ENCODE measurements at places on chromosomes 3 and 15.

- no peak for DNase-seq
These were observed 41.6 kb upstream of the GALNT15 start for GRCh38 chr3:16132928-16133327.

DNA sequence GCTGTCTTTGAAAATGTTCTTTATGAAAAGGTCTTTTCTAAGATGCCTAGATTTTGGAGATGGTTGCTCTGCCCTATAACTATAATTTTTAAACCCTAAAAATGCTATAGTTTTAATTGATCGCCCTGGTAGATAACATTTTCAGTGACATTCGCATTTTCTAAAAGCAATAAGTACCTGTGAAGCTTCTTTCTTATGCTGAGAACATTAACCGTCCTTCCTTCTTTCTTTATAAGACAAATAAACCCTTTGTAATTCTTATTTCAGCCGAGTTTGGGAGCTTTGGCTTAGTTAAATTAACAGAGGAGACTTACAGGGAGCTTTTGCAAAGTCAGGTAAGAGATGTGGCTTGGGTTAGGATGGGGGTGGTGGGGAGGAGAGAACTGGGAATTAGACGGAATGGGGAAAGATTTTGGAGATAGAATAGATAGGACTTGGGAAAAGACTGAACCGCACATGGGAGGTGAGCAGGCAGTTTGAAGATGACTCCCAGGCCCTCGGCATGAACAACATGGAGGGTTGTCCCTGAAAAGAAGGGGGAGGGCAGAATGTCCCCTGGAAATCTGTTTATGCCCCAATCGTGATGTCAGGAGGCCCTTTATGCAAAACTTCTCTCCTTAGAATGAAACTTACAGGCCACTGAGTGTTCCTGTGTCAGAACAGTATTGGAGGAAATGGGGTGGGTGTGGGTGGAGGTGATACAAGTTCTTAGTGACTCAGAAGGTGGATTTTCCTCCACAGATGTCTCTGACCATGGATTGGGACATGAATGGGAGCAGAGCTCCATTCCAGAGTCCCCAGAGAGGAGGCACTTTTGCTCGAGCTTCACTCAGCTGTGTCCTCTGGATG is 76.2 kb upstream of the LARS2 start:
- DNase-seq, result no peak

DNA sequence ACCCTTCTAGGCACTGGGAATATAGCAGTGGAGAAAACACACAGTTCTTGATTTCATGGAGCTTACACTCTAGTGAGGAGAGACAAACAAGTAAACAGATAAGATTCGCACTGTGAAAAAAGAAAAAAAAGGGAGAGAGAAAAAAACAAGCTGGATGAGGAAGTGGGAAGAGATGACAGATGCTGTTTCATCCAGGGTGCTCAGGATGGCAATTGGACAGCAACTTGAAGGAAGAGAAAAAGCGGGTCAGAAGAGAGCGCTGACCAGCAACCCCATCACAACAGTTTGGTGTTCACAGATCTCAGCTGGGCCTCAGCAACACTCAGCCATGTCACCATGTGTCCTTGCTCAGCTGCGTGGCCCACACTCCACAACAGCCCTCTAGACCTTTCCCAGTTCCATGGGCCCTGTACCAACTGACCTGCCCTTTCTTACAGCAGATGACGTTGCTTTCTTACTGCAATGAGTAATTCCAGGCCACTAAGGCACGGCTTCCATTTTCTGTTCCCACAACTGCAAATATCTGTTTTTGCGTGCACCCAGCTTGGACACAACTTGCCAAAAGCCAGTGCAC is 230.8 kb downstream of the MEX3B start:
- no peak for DNase-seq

- DNase-seq, result no peak
These were observed 52.4 kb downstream of the LHFPL4 start for GRCh38 chr3:9501226-9501625.

DNA sequence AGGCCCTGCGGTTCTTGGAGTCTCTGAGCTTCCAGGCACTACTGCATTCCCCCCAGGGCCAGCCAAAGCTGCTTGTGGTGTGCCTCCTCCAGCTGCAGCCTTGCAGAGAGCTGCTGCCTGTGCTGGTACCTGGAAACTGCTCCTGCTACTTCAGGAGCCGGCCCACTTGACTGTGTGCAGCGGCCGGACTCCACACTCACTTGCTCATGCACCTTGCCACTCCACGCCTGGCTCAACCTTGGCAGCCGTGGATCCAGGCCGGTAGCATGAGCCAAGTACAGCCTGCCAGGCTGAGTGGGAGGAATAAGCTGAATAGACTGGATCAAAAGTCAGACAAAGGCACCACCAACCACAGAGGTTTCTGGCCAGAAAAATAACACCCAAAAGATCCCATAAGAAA is 169.7 kb downstream of the TJP1 start:
- DNase-seq, result no peak

DNA sequence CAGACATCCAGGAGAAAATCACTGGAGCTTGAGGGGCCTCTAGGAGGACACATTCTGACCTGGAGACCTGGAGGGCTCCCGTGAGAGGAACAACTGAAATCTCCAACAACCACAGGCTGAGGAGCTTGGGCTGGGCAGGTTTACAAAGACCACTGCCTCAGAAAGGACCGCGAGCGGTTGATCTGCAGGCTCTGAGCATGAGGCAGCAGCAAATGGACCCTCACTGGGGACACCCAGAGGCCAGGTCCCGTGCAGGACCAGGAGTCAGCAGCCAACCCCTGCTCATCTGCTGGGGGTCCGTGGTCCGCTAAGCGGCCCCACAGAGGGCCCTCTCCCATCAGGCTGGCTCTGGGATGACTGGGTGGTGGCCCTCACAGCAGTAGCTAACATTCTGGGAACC is 10.5 kb upstream of the EPHB3 start:
- no peak for DNase-seq

GRCh38 chr3:163929069-163929652 is 1149.1 kb downstream of the SI start:
- DNase-seq, result no peak

DNA sequence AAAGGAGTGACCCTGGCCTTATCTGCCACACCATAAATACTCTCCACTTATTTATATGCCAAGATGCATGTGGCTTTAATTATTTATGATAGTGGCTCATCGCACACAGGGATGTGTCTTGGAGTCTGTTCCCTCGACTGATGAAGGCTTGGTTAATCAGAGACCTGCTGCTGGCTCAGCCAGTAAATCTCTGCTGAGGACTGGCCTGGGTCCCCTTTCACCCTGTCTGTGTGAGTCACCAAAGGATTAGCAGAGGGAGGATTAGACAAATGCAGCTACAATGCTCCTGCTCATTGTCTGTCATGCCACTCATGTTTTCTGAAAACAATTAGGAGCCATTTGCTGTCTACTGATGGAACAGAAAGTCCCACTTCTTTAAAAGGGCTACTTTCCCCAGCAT is 226.8 kb downstream of the NTRK3 start:
- no peak for DNase-seq

GRCh38 chr15:67120839-67121643 is 55.6 kb downstream of the SMAD3 start:
- DNase-seq, result no peak

- DNase-seq, result no peak
These were observed 302.6 kb upstream of the TBL1XR1 start for GRCh38 chr3:177499779-177500423.

GRCh38 chr3:23548706-23549105 is 257.0 kb upstream of the UBE2E1 start:
- no peak for DNase-seq

DNA sequence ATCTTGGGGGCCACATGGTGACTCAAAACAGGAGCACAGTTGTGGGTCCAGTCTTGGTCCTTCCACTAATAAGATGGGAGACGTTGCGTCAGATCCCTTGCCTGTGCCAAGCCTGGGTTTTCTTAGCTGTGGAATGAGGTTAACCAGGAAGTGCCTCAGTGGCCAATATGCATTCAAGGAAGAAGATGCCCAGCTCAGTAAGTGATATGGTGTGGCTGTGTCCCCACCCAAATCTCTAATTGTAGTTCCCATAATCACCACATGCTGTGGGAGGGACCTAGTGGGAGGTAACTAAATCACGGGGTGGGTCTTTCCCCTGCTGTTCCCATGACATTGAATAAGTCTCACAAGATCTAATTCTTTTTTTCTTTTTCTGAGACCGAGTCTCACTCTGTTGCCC is 6.4 kb downstream of the ALG1L2 start:
- no peak for DNase-seq

- DNase-seq, result peak; percentile 74
These were observed 6.6 kb upstream of the RAB11A start for GRCh38 chr15:65862682-65863081.

DNA sequence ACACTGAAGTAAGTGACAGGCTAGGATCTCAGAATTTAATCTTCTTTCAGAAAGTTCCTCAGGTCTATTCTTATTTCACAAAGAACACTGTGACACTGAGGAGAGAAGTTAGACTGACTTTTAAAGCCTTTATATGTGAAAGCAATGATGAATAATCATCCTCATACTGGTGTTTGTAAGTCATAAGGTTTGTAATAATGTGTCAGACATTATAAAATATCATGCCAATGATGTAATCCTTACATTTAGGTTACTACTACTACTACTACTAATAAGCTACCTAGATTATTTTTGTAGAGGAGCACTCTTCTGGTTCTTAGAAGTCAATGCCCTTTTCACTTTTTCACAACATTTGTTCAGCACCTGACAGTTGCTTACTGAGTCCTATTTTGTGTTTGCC is 33.4 kb downstream of the FANCD2OS start:
- DNase-seq, result no peak

- DNase-seq, result no peak
These were observed 76.8 kb upstream of the C15orf61 start for GRCh38 chr15:67444100-67444499.

GRCh38 chr15:33242165-33242564 is 47.7 kb upstream of the FMN1 start:
- no peak for DNase-seq

GRCh38 chr15:65646486-65646885 is 24.7 kb downstream of the SLC24A1 start:
- no peak for DNase-seq

DNA sequence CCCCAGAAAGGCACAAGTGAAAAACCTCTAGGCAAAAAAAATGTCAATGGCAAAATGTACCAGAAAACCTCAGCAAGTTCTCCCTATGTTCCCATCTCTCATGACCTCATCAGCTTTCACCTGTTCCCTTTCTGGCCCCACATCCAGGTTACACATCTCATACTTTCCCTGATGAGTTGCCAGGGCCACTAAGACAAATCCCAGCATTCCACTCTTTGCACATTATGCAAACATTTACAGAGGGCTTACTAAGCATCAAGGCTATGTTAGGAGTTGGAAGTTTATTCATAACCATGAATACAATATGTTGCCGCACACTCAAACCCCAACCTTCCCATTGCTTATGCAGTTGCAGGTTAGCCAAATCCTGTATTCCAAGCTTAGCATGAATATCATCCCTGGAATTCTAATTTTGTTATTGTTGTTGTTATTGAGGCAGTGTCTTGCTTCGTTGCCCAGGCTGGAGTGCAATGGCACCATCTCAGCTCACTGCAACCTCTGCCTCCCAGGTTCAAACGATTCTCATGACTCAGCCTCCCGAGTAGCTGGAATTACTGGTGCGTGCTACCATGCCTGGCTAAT is 129.3 kb upstream of the UBE2E2 start:
- no peak for DNase-seq

GRCh38 chr3:114290911-114291901 is 2.6 kb upstream of the TIGIT start:
- peak; percentile 78 for DNase-seq

All from GM12864 (cell line).